ENCODE measurements at places on chromosomes 1 and 21.

DNA sequence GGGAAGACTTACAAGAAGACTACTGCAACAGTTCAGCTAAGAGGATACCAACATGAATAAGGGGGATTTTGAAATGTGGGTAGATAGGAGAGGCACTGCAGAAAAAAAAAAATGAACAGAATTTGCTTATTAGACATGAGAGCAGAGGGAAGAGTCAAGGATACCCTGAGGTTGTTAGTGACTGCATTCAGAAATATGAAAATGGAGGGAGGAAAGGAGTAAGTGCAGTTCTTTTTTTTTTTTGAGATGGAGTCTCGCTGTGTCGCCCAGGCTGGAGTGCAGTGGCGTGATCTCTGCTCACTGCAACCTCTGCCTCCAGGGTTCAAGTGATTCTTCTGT, 23.3 kb downstream of the INPP5B start:
- no peak for DNase-seq

- no peak for DNase-seq
These were observed 139.3 kb upstream of the IPO9 start for GRCh38 chr1:201689647-201690046.

DNA sequence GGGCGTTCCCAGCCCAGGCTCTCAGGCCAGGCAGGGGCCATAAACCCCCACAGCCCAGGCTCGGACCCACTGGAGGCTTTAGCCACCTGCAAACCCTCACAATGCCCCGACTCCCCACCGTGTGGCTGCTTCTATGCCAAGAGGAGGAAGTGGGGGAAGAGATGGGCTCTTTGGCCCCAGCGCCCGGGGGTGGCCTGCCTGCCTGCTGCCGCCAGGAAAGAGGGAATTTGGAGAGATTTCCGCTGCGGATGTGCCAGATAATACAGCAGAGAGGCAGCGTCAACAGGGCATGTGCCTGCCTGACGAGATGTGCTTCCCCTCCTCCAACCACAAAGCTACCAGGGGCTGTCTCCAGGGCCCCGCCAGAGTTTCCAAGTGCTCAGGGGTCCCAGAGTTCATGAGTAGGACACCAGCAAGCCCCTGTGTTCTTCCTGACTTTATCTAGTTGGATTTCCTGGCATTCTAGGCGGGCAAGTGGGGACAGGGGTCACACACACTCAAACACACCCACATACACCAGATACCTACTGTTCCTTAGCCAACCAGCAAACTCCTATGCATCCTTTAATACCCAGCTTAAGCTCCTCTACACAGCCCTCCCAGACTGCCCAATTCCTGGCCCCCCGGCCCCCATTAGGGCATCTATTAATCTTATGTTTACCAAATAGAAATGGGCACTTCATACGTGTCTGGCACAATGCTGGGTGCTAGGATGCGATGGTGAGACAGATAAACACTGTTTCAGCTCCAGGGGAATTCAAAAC, 14.1 kb downstream of the EPHA2 start:
- no peak for DNase-seq

GRCh38 chr1:82901561-82901960, 1097.4 kb downstream of the TTLL7 start:
- DNase-seq = no peak

GRCh38 chr1:191699343-191699742, 458.9 kb upstream of the RGS18 start:
- DNase-seq = no peak

DNA sequence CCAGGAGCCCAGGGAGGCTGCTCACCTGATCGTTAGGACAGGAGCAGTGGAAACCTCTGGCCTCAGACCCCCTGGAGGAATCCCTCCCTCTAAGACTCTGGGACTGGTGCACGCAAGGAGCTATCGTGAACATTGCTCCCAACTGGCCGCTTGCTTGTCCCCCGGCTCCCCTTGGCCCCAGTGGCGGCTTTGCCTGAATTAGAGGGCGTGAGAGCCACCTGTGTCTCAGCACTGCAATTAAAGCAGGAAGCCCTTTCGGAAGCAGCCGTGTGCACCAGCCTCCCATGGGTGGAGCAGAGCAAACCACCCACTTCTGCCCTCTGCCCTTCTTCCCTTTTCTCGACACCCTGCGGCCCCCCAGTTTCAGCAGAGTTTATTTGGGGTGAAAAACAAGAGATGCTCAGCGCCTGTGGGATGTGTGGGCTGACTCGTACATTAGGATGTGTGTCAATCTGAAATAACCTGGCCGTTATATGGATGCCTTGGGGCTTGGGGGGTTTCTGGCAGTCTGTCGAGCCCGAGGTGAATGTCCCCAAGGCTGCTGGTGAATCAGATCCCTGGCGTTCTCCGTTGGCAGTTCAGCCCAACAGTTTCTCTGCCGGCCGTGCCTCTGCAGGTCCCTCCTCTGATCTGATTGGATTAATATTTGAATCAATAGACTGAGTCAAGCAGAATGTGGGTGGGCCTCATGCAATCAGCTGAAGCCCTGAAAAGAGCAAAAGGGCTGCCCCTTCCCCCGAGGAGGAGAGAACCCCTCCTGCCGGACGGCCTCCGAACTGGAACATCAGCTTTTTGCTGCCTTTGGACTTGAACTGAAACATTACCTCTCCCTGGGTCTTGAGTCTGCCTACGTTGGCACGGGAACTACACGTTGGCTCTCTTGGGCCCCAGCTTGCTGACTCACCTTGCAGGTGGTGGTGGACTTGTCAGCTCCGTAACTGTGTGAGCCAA, 7.3 kb upstream of the UMODL1 start:
- DNase-seq = peak; percentile 54

GRCh38 chr1:231841616-231842344, 215.2 kb downstream of the DISC1 start:
- no peak for DNase-seq

DNA sequence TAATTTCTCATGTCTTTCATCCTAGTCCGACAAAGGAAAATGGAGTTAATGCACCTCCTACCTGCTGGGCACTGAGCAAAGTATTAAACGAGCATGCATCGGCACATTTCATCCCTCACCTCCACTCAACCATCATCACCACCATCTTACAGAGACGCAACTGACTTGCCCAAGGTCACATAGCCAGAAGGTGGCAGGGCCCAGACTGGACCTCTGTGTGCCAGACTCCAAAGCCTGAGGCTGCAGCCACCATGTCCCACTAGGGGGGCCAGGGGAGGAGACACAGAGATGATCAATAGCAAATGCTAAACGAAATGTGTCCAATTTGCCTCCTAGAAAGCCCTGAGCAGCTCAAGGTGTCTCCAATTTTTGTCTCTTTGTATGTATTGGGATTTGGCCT, 163.7 kb upstream of the EDN2 start:
- DNase-seq = no peak

GRCh38 chr1:54273092-54273794, 73.3 kb downstream of the MRPL37 start:
- no peak for DNase-seq

Data from activated CD4-positive, alpha-beta T cell treated with anti-CD3 and anti-CD28 coated beads, Interleukin-2, amount 50 U/mL, for 16 hours (primary cell).